ENCODE measurements at places on chromosomes 11 and 22.

DNA sequence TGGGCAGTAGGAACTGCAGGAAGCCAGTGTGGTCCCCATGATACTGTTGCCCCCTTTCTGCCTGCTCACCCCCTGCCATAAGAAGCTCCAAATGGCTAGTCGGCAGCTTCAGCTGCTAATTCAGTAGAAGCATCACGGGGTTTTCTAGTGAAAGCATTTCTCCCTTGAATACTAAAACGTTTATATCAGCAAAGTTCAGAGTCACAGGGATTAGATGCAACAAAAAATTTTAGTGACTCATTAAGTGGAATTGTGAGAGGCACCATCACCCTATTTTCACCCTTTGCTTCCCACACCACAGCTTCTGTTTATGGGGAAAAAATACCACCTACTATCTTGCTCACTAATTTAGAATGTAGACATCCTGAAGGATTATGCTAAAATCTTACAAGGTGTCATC, 25.2 kb downstream of the RAB39A start:
- no peak for DNase-seq

GRCh38 chr11:16801288-16801980, 63.0 kb downstream of the C11orf58 start:
- DNase-seq, result no peak

DNA sequence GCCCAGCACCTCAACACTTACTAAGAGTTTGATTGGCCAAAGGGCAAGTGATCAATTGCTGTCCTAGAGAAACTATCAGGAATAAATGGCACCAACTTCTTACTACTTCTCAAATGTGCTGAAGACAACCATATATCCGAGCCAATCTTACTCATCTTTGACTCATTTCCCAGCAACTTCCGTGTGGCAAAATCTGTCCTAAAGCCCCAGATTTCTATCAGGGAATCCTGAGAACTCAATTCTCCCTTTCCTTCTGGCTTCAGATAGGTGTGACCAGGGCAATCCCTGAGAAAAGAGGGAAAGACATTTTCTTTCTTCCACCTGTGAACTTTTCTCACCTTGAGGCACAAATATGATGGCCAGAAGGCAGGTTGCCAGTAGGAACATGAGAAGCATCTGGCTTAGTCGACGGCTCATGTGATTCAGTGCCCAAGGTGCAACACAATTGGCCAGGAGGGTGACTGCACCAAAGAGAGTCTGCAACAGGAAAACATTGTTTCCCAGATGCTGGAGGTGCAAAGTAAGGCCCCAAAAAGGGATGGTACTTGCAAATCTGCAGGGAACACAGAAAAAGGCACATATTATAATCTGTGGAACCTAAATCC, 21.8 kb upstream of the SLC22A24 start:
- no peak for DNase-seq

DNA sequence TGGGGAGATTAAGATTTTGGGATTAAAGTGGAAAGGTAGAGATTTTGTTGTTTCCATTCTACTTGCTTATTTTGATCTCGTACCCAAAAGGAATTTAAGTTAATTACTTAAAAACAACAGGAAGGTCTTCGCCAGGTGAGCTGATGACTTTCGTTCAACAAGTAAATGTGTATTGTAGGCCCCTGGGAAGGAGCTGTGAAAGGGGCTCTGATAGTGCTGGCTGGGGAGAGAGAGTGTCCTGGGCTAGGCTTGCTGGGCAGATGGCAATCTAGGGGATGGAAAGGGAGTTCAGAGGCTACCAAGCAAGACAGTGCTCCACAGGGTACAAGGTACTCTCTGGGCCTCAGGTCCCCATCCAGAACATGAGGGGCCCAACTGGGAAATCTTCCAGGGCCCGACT, 189.4 kb downstream of the CEP164 start:
- DNase-seq, result no peak

GRCh38 chr22:40405178-40406062, 35.0 kb downstream of the SGSM3 start:
- DNase-seq, result no peak

DNA sequence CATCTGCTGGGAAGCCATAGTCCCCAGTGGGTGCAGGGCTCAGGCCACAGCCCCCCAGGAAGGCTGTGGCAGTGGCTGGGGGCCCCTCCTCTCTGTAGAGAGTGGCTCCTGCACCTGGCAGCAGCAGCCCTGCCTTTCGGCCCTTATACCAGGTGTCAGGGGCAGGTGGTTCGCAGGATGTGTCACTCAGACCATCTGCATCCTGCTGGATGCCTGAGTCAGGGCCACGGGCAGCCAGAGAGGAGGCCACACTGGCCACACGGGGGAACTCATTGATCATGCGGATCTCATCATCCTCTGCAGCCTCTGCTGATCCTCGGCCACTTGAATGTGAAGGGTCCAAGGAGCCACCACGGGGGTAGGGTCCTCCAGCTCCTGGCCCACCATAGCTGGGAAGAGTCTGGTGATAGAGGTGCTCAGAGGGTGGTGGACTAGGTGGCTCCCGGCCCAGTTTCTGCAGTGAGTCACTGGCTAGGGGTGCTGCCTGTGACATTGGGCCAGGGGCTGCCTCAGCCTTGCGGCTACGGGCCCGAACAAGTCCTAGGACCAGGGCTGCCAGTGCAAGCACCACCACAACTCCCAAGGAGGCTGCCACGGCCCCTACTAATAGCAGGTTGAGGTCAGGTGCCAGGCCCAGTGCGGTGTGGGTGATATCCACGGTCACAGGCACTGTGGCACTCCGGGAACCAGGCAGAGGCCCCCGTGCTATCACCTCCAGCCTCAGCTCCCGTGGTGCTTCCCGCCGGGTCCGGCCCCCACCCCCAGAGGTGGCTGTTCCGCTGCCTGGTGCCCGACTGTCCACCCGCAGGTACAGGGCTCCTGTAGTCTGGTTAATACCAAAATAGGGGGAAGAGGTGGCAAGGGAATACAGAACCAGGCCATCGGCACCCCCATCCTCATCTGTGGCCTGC, 3.3 kb upstream of the TPP1 start:
- DNase-seq, result no peak

- no peak for DNase-seq
Measured at GRCh38 chr11:44736791-44737190, 10.0 kb downstream of the TSPAN18 start.

DNA sequence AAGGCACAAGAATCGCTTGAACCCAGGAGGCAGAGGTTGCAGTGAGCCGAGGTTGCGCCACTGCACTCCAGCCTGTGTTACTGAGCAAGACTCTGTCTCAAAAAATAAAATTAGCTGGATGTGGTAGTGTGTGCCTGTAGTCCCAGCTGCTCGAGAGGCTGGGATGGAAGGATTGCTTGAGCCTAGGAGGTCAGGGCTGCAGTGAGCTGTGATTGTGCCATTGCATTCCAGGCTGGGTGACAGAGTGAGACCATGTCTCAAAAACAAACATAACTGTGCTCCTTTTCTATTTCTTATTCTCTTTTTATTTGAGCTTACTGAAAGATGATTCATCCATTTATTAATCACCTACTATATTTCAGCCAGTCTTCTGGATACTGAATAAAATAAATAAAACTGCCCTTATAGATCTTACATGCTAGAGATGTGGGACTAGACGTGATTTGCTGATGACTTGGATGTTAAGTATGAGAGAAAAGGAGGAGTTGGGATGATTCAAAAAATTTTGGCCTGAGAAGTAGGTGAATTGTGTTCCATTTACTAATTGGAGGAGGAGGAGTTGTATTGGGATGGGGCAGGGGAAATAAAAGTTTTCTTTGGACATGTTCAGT, 18.0 kb downstream of the PAAF1 start:
- no peak for DNase-seq

DNA sequence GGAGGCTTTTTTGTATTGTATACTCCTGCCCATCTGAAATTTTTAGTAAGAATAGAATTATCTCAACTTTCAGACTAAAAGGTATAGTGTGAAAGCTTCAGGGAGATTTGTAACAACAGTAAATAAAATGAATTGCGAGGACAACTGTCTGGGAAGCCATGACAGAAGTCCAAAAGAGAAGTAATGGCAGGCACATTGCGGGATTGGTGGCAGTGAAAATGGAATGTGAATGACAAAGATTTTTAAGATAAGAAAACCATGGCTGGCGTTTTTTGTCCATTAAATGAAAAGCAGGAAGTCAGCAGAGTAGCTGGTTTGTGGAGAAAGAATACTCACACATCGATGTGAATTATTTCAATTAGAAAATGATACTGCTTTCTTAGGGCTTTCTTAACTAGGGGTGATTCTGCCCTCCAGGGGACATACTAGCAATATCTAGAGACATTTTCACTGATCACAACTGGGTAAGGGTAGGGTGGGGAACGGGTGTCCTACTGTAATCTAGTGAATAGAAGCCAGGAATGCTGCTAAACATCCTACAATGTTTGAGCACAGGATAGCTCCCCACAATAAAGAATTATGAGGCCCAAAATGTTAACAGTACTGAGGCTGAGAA, 1.6 kb downstream of the NPAT start:
- DNase-seq, result no peak

- DNase-seq, result no peak
Measured at GRCh38 chr22:19046719-19047609, 75.2 kb downstream of the DGCR2 start.

GRCh38 chr11:67504950-67505581, at the start of gene PITPNM1:
TSS of gene PITPNM1 (minus strand) at chr11:67505363. CDS start at chr11:67504180, 1,183 bp downstream.
- peak; percentile 67 for DNase-seq

- no peak for DNase-seq
Measured at GRCh38 chr22:48428631-48429371, 1398.9 kb downstream of the BRD1 start.

DNA sequence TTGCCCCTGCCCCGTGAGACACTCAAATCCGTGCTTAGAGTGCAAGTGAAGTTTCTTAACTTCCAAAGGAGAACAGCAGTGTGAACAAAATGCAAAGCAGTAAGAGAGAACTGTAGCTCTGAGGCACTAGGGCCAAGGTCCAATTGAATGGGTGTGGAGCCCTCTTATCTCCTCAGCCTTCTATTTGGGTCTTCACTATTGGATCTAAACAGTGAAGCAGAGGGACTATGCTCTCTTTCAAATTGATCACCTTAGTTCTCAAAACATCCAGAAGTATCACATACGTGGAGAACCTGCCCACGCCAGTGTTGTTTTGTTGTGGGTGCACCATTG, 49.6 kb downstream of the C22orf31 start:
- DNase-seq, result no peak

GRCh38 chr11:65911682-65912568, 6.9 kb downstream of the C11orf68 start:
- DNase-seq, result no peak

DNA sequence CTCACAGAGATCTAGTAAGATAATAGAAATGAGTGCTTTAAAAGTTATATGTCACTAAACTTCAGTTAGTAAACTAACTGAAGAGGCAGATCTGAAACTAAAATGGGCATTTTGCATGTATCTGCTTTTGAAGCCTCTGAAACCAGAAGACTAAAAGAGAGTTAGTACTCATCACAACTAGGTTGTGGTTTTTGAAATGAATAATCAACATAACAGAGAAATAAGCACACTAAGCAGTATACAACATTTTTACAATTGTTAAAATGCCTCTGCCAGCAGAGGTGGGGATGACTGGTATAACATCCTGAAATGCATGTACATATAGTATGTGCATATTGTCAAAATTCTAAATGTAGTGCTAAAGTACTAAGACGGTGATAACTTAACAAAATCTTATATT, 564.5 kb downstream of the DLG2 start:
- no peak for DNase-seq
